ENCODE measurements at places on chromosomes 7 and 10. TPM values are rescaled to one million over a fixed set of nuclear protein-coding genes. Genes with fewer than 3 reads are reported as not detected.

ZNF503 gene
- polyA plus RNA-seq, result 6.3 TPM

CYP17A1 gene
- not detected for polyA plus RNA-seq

ATG9B gene
- polyA plus RNA-seq, result 0.26 TPM

CTAGE8 gene
- 0.07 TPM for polyA plus RNA-seq

DNA sequence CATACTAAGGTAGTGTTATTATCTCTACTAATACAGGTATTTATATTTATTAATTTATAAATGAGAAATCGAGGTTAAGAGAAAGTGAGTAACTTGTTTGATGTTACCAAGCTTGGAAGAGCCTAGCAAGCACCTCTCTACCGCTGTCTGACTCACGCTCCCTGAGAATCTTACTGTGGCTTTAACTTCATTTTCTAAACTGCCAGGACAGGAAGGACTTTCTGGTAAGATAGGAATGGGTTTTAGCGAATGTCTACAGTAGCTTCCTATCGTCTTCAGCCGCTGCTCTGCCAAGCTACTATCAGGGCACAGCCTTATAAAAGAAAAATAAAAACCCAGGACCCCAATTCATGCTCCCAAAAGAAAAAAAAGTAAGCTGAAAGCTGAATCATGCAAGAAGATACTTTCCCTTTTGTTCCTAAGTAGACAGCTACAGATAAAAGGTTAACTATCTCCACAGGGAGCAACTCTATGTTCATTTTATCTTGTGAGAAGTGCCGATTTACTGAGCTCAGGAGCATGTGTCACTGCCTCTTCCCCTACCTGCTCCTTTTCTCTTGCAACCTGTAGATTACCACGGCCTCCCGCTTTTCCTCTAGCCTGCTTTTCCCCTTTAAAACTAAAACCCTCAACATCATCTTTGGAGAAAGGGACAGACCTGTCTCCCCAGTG, 60.2 kb downstream of the THNSL1 start:
- DNase-seq, result no peak

- DNase-seq, result no peak
Observed at GRCh38 chr10:126090443-126090842, 194.1 kb downstream of the FANK1 start.

- no peak for DNase-seq
Observed at GRCh38 chr10:29820890-29821461, 186.2 kb upstream of the SVIL start.

DNA sequence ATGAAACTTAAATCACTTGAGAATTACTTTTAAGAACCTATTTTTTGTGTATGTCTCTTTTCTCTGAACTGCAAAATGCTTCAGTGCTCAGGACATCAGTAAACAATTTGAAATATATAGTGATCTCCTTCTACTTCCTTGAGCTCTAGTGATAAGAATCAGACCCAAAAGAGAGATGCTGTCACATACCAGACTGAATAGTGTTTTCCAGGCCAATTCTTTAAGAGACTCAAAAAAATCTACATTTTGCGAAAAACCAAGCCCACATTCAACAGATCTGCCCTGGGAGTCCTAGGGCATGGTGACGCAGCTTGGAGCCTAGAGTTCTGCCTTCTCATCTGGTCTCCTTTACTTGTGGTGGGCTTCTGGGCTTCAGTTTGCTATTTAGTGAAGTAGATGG, 72.1 kb upstream of the SLC13A1 start:
- no peak for DNase-seq

DNA sequence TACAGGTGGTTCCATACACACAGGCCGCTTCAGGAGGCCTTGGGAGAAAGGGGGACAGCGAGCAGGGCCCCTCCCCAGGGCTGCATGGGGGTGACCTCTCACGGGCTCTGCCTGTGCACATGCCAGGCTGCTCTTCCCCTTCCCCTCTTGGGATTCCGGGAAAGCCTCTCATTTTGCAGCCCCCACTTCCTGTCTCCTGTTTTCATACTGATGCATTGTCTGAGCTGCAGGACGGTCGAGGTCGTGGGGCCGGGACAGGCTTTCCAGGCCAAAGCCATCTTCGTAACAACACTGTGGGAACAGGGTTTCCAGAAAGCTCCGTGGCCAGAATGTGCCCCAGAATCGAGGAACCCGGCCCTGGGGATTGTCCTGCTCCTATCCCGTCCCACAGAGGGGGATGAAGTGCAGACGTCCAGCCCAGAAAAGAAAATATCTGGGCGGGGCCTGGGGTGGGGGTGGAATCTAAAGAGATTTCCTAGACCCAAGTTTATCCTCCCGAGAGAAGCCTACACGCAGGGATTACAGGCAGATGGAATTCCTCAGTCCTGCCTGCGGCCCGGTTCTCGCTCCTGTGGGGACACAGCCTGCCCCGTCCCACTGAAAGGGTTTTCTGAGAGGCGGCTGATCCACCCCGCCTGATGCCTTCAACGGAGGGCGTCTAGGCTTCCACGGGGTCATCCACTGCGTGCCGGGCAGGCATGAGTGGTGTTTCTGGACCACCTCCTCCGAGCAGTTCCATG, 29.5 kb upstream of the DNAAF5 start:
- peak; percentile 56 for DNase-seq

GRCh38 chr7:368651-369475, 78.9 kb downstream of the FOXL3 start:
- peak; percentile 50 for DNase-seq

GRCh38 chr7:128155100-128155740, 85.9 kb upstream of the LEP start:
- no peak for DNase-seq

DNA sequence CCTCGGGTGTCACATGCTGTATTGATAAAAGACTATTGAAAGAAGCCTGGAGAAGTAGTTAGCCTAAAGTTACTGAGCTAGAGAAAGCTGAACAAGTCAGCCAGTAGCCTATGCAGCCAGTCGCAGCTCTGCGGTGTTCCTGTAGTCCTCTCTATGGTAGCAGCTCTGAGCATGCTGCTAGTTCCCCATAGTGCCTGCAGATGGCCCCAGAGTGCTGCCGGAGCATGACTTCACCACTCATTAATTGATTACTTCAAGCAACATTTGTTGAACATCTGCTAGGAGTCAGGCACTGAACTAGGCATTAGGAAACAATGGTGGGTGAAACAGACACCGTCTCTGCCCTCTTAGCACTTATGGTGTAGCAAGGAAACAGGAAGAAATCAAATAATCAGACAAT, 422.7 kb downstream of the SORCS3 start:
- DNase-seq, result peak; percentile 26

DNA sequence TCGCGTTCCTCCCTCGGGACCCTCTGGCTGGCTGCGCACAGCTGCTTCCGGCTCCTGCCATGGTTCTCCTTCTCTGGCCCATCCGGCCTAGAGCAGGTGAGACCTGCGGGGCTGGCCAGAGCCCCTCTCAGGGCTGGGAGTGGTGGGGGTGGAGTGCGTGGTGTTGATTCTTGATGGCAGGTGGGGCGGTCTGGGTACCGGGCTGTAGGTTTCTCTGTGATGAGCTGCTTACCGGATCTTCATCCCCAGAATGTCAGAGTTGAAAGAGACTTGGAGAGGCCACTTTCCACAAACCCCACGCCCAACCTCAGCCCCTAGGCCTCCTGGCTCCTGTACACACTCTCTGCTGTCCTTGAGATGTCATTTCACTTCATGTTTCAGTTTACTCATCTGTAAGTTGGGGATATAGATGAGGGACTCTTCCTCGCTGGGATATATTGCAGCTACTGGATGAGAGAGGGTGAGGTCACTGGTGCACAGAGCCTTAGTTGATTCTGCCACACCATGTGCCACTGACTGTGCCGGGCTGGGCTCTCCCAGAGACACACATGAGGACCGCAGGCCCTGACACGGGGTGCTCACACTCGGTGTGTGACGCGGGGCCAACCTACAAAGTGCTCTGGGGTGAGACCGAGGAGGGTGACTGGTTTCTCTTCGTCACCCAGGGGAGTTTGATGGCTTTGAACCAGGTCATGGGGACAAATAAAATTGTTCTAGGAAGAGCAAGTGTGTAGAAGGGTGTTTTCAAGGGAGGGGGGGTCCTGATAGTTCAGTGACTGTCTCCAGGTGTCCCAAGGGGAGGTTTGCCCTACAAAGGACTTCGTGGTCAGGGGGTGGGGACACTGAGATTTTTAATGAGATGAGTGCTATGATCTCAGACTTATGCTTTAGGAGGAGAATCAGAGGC, 29.5 kb downstream of the ZNF775 start:
- DNase-seq, result peak; percentile 23

DNA sequence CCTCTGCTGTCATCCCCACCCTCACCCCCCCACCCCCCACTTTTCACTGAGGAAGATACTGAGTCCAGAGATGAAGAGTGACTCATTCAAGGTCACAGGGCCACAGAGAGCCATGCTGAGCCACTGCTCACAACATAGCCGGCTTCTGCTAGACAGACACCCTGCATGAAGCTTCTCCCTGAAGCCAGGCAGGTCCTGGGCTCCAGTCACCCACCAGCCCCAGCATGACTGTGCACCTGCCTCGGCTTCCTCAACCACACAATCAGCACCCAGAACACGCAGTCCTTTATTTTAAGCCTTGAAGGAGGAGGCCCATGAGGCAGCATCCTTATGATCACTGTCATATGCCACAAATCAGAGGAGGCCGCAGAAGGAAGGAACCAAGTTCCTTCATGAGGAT, 19.2 kb upstream of the PRKAG2 start:
- no peak for DNase-seq

DNA sequence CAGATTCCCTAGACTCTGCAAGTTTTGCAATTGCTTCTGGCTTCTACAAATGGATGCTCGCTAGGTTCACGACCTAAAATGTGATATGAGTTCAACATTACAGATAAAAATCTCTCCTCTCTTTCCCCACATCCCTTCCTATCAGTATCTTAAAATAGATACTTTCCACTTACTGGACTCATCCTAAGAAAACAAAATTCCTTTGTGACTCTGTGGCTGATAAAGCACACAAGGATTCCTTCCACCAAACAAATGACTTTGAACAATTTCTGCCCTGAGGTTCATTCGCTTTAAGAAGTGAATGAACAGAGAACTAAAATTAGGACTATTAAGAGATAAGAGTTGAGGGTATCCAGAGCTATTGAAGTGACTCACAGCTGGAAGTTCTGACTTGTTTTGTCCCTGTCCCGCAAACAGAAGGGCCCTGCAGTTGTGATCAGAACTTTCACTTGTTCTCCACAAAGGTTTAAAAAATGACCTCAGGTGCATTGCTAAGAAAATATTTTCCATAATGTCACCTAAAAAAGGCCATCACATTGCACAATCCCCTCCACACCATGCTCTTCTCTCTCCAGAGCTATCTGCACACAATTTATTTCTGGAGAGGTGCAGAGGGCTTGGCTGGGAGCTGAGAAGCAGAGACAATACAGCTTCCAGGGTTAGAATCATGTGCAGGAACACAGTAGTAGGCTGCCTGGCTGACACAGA, 96.1 kb downstream of the PIP4K2A start:
- DNase-seq, result no peak

- DNase-seq, result no peak
Observed at GRCh38 chr7:73864981-73865711, 4.2 kb downstream of the TMEM270 start.

Measured in heart left ventricle (tissue), 16 donors.